ENCODE measurements at places on chromosomes 7 and 10. TPM values are rescaled to one million over a fixed set of nuclear protein-coding genes. Genes with fewer than 3 reads are reported as not detected.

PRTFDC1 gene
- 3.1 TPM for total RNA-seq

DCLRE1C gene
- 9.3 TPM for total RNA-seq

OPALIN gene
- total RNA-seq, result not detected

IGFBP1 gene
- total RNA-seq, result not detected

TUBB8 gene
- total RNA-seq, result not detected

GLCCI1 gene
- 8.4 TPM for total RNA-seq

DNA sequence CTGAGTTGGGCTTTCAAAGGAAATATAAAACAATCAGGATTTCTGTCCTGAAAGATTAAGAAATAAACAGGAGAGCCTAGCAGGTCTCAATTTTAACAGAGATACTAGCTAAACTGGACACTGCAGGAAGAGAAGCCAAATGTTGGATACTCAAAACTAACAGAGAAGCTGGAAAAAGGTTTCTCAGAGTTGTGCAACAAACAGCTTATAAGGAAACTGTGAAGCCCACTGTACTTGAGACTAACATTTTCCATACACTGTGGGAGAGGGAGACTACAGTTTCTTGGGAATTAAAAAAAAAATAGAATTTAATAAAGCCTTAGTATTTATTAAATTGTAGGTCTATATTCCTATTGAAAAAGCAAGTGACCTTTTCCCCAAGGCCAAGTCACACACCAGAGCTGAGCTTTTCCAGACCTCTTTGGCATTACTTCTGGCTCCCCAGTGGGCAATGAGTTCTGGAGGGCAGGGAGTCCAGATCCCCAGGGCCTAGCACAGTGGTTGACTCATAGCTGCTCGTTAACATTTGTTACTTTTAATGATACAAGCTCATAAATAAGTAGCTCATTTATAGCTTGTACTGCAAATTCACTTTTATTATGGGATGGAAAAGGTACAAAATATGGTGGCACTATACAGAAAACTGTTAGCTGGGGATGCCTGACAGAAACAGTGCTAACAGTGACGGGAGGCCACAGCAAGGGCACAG is 68.3 kb downstream of the MINDY3 start:
- peak; percentile 71 for DNase-seq

- DNase-seq, result no peak
Observed at GRCh38 chr10:35533565-35533964, 71.6 kb upstream of the GJD4 start.

- peak; percentile 75 for DNase-seq
Observed at GRCh38 chr10:97640868-97641811, 669 bp downstream of the PI4K2A start.

DNA sequence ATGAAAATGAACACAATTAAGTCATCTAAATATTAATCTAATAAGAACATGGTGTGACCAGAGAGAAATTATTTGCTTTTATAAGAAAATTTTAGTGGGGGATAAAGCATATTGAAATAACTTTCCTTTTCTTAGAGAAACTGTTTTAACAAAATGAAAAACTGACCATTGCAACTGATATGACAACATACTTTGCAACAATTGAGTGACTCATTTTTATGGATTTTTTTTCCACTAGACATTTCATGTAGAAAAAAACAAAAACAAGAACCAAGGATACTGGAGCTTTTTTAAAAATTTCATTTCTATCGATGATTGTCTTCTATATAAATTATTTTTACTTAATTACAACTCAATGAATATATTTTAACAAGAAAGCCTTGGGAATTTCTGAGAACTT is 90.0 kb downstream of the C1GALT1 start:
- DNase-seq, result no peak

DNA sequence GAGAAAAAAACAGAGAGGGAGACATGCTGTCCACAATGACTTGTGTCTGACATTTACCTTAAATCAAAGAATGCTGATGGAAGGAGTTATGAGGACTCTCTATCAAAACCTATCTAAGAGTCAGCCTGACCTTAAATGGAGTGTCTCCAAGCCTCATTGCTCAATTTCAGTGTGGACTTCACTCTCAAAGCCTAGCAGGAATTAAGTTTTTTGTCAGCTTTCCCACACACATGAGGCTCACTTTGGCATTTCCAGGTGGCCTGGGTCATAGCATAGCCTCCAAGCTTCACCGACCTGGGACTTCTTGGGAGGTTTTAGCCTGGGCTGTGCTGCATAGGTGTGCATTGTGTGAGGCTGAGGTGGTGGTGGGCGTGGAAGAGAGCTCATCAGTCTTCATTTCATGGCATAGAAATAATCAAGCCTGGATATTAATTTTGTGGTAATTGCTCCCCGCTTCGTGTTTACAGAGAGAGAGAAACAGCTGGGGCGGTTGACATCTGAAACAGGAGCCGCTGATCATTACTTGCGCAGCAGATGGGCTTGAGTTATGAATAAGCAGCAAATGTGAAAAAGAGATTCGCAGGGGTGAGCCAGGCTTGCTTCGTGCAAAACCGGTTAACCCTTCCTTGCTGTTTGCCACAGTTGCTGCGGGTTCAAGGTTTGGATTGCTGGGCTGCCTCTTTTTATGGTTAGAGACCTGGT is 647.8 kb downstream of the INHBA start:
- no peak for DNase-seq

DNA sequence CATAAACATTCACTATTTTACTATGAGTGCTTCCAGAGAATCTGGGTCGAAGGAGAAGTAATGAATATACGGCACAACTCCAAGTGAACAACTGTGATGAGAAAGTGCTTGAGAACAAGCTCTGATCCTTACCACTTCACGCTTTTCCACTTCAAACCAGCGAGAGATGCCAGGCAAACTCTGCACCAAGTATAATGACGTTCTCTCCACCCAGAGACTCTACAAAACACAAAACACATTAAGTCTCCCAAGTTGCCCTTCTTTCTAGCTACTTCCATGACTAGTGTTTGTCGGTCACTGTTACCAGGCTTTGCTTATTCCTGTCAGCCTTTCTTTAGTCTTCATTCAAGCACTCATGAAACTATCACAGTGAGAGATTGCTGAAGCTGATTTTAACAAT is 193.1 kb upstream of the IMMP2L start:
- DNase-seq, result no peak

GRCh38 chr7:4257146-4258111 is 424.7 kb upstream of the FOXK1 start:
- DNase-seq, result no peak

- DNase-seq, result no peak
Observed at GRCh38 chr10:81065474-81065873, 527.8 kb downstream of the SH2D4B start.

DNA sequence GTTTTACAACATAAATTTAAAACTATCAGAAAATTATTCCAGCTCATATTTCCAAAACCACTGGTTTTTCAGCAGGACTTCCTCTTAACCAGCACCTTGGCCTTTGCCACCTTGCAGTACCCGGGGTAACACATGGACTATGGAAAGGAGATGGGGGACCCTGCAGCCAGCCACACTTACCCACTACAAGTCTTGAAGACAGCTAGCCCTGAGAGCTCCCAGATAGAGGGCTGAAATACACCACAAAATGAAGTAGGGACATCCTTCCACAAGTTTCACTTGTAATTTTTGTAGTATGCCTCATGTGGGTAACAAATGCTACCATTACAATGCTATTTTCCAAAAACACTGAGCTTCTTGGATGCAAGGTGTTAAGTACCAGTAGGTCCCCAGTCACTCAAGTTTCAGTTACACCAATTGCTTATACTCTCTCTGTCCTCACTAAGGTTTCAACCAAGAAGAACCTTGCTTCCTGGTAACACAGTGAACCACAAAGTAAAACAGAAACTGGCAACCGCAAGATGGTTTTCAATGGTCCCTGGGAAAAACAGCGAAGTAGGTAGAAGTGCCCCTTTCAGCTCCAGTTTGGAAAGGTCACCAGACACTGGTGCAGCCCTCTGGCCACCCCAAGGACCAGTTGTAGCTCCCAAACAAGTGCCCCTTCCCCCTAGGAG is 110.9 kb downstream of the SGMS1 start:
- DNase-seq, result no peak

- DNase-seq, result peak; percentile 60
Observed at GRCh38 chr10:35639728-35640401, 2.2 kb downstream of the FZD8 start.

- no peak for DNase-seq
Observed at GRCh38 chr10:46226232-46226631, 60.6 kb upstream of the ANTXRL start.

GRCh38 chr7:135562720-135563119 is 5.0 kb downstream of the NUP205 start:
- no peak for DNase-seq

GRCh38 chr7:45911311-45911710 is 9.8 kb downstream of the IGFBP3 start:
- DNase-seq, result no peak

GRCh38 chr7:5421714-5422395 is 1.8 kb downstream of the TNRC18 start:
- peak; percentile 80 for DNase-seq

DNA sequence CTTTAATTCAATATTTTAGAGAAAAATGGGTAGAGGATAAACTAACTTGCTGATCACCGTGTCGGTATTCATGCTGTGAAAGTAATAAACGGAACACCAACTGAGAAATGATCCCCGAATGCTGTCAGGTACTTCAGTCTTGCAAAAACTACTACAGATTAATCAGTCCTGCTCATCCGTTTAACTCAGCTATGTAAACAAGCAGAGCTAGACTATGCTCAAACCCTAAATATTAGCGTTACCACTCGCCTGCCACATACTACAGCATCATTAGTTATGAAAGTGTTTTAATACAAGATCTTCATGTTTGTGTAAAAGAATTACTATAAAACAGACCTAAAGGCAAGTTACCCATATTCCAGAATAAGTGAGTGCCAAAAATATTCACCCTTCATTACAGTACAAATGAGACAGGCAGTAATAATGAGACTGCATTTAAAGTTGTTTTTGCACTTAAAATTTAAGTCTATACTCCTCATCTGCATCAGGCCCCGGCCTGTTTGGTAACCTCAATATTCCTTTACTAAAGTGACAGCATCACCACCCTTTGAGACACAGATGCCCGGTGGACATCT is 952 bp downstream of the DNMBP start:
- DNase-seq, result no peak

DNA sequence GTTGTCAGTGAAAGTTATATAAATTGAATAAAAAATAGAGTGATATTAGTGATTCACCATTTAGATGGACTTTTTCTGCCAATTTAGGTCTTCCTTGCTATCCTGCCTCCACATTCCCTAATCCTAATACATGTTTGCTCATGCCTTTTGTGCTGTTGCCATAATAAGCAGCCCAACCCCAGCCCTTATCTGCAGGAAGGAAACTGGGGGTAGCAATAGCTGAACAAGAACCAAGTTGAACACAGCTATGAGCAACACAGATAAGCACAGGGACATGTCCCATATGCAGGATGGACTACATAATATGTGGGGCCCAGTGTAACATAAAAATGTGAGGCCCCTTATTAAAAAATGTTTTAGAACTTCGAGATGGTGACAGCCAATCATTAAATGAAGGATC is 91.2 kb upstream of the AHR start:
- DNase-seq, result no peak

DNA sequence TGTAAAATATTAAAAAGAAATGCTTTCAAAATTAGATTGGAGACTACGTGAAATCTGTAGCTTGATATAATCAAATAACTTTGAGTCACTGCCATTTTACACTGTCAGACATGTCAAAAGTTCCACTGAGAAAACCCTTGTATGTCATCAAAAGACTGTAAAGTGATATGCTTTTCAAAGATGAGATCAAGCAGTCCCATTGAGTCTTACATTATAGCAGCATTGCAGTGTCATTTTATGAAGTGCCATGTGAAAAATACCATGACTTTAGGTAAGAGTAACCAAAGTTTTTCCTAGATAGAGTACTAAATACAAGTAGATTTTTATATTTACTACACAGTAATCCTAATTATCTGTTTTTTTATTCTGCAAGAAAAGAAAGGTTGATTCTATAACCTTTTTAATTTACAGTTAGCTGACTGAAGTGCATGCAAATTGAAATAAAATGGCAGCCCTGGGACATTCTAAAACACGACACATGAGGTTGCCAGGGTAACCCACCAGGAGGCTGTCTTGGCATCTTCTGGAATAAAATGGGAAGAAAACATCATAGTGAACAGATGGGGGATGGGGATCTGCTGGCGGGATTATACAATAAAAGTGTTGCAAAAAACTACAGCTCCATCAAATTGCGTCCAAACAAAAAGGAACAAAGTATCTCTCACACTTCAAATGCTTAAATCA is 91.3 kb upstream of the TMEM106B start:
- no peak for DNase-seq

- DNase-seq, result no peak
Observed at GRCh38 chr7:110780712-110781111, 310.2 kb upstream of the LRRN3 start.

- DNase-seq, result no peak
Observed at GRCh38 chr10:48184224-48184623, 90.3 kb downstream of the FRMPD2 start.

DNA sequence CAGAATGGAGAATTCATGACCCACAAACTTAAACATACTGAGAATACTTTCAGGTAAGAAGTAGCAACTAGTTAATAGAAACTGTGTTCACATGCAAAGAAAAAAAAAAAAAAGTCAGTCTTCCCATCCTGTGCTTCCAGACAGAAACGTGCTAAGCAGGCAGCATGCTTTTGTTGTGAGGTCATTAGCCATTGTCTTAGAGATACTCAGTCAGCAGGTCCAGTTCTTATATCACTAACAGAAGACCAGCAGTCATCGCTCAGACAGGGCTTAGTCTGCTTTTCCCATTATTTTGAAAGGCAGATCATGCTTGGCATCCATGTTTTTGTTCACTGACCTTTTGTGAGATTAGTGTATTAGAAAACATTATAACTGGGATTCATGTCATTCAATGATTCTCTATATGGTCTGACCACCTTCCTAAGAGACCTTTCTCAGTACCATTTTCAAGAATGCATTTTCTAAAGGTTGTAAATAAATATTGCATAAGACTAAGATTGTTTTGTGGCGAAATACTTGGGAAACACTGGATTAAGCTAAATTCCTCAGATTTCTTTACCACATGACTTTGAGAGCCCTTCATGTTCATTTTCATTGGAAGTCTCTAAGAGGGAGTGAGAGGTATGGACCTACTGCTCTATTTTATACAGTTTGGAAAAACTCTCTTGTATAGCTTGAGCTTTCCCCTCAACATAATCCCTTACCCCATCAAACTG is 45.0 kb upstream of the AGBL3 start:
- DNase-seq, result no peak

DNA sequence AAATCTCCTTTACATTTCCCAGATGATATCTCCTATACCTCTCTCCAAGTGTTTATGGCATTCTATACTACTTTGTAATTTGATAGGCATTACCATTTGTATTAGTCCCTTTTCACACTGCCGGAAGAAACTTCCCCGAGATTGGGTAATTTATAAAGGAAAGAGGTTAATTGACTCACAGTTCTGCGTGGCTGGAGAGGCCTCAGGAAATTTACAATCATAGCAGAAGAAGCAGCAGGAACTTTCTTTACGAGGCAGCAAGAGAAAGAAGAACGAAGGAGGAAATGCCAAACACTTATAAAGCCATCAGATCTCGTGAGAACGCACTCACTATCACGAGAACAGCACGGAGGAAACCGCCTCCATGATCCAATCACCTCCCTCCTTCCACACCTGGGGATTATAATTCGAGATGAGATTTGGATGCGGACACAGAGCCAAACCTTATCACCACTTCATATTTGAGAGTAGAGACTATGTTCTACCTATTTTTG is 1194.6 kb downstream of the SORCS1 start:
- DNase-seq, result no peak

- no peak for DNase-seq
Observed at GRCh38 chr10:71396711-71397295, at the start of gene CDH23. Gene CDH23, plus strand, starts transcription at chr10:71396920. Its CDS starts 42,912 bp downstream, at chr10:71439832.
